Fibroblast of skin of left quadriceps (primary cell): ENCODE measurements at places on chromosomes 5 and 9.
A peak's percentile ranks its signal among the peaks of the same experiment; 100 is the strongest.

- DNase-seq, result no peak
Measured at GRCh38 chr9:137270929-137271695, 6.4 kb upstream of the TOR4A start.

DNA sequence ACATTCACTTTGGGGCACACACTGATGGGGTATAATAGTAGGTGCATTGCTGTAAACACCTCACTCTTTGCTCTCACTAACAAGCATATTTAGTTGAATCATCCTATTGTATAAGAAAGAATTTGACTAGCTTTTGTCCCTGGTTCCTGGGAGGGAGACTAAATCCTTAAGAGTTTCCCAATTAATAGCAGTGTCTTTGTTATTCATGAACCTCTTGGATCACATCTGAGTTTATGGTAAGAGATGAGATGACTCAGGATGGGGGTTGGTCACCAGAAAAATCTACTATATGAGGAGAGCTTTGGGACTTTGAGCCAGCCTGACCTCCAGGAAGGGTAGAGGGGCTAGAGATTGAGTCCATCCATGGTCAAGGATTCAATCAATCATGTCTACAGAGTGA, 56.8 kb downstream of the PUM3 start:
- DNase-seq, result no peak

GRCh38 chr5:76547891-76548524, 75.2 kb downstream of the F2RL2 start:
- no peak for DNase-seq

DNA sequence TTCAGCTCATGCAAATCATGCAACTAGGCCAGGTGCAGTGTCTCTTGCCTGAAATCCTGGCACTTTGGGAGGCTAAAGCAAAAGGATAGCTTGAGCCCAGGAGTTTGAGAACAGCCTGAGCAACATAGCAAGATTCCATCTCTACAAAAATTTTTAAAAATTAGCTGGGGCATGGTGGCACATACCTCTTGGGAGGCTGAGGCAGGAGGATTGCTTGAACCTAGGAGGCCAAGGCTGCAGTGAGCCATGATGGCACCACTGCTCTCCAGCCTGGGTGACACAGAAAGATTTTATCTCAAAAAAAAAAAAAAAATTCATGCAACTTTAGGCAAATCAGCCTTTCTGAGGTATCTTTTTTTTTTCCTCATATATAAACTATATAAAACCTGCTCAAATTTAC, 35.6 kb upstream of the CCNB1 start:
- DNase-seq, result no peak

DNA sequence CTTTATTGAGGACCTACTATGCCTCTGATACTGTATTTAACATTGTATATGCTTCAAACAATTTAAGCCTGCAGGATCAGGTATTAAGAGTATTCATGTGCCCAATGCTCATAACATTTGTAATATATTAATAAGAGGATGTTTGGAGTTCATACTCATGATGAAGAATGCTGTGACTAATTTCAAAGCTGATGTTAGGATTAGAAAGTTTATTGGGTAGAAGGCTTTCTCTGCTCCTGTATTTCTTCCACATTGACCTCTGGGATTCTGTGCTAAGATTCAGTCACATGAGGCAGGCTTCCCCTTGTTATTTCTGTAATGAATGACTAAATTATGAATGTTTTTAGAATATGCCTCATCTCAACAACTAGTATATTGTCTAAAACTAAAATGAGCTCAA, 456.4 kb downstream of the NFIB start:
- peak; percentile 32 for DNase-seq

GRCh38 chr9:117542021-117542420, 127.2 kb upstream of the ASTN2 start:
- DNase-seq, result no peak

GRCh38 chr5:174532455-174533453, 191.6 kb upstream of the MSX2 start:
- DNase-seq, result peak; percentile 86

- no peak for DNase-seq
Measured at GRCh38 chr5:158385982-158386381, 527.0 kb upstream of the CLINT1 start.

- DNase-seq, result no peak
Measured at GRCh38 chr9:132364068-132364467, 9.3 kb upstream of the SETX start.

- no peak for DNase-seq
Measured at GRCh38 chr5:84549054-84549453, 164.4 kb upstream of the EDIL3 start.

- peak; percentile 49 for DNase-seq
Measured at GRCh38 chr5:156460471-156460870, 133.5 kb downstream of the SGCD start.

DNA sequence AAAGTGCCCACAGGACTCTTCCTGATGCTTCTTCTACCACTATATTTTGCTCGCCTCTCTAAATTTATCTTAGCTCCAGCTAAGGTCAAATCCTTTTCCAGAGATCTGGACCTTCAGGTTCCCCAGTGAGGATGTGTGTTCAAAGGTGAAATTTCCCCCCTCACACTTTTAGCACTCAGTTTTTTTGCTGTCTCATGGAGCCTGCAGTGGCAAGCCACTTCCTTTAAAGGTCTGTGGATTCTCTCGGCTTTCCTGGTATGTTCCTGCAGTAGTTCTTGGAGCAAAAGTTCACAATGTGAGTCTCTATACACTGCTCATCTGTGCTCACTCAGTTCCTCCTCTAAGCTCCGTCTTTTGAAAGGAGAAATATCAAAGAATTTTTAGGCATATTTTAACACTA, 181.4 kb downstream of the LURAP1L start:
- no peak for DNase-seq

- no peak for DNase-seq
Measured at GRCh38 chr9:73738741-73739530, 587.3 kb downstream of the ANXA1 start.

DNA sequence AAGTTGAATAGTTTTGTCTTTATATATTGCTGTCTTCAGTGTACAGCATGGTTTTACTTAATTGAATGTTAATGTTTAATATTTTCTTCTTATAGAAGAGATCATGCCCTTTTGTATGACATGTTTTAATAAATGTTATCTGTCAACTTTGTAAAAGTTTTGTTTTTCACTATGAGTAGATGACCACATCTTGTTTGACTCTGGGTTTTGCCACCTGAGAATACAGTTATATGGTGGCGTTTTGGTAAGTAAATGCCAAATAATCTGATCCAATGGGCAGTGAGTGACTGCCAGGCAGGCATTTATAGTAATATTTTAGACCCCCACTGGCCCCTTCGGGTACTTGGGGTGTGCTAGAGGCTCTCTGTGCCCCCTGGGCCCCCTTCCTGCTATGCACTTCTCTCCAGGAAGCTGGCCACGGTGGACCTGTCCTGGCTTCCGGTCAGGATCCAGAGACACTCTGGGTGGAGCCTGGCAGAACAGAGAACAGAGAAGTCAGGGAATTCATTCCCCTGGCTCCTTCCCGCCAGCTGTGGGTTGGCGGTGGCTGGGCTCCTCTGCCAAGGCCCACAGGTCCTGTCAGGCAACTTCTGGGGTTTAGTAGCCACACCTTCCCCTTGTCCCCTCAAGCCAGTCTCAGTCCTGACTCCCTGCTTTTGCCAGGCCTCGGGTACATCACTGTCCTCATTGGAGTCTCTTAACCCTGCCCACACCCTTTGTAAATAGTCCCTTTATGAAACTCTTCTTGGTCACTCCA, 22.2 kb upstream of the ZBTB34 start:
- no peak for DNase-seq

DNA sequence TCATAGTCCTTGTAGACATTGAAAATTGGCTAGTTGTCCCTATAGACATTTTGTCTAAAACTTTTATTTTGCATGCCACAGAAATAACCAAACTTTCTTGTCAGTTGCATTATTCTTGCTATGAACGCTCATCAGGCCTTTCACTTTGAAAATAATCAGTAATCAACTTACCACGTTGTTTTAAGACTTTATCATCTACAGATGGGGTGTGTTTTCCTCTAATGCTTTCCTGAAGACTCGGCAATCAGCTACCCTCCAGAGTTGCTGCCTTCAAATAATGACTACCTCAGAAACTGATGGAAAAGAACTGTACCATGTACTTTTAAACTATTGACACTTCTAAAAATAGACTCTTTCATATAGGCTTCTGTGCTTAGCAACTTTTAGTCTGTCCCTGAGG, 33.5 kb upstream of the HSPB3 start:
- DNase-seq, result no peak

- DNase-seq, result no peak
Measured at GRCh38 chr9:112174222-112174964, 704 bp downstream of the SUSD1 start.

- DNase-seq, result no peak
Measured at GRCh38 chr5:50655067-50655809, 11.2 kb upstream of the PARP8 start.

GRCh38 chr9:98607787-98608186, 100.9 kb downstream of the GABBR2 start:
- DNase-seq, result peak; percentile 2

DNA sequence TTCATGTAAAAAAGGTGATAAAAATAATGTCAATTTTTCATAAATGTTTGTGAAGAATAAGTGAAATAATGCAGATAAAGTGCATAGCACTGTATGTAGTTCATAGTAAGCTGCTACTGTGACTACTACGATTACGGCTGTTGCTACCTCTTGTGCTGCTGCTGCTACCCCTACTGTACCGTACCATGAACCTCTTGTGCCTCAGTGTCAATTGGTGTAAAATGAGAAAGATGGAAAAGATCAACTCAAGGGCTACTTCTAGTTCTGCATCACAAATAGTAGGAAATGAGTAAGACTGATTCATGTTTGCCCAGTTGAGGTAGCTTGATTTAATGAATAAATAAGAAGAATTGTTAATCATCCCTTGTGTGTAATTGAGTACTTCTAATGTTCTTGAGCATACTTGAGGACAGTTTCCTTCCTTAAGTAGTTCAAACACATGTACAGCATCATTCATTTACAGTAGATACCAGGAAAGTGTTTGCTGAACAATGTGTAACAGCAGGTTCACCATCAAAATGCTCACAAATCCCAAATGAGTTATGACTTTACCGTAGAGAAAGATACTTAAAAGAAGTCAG, 200.0 kb upstream of the ATP10B start:
- no peak for DNase-seq

- no peak for DNase-seq
Measured at GRCh38 chr5:73858776-73859175, 232.8 kb downstream of the ARHGEF28 start.

DNA sequence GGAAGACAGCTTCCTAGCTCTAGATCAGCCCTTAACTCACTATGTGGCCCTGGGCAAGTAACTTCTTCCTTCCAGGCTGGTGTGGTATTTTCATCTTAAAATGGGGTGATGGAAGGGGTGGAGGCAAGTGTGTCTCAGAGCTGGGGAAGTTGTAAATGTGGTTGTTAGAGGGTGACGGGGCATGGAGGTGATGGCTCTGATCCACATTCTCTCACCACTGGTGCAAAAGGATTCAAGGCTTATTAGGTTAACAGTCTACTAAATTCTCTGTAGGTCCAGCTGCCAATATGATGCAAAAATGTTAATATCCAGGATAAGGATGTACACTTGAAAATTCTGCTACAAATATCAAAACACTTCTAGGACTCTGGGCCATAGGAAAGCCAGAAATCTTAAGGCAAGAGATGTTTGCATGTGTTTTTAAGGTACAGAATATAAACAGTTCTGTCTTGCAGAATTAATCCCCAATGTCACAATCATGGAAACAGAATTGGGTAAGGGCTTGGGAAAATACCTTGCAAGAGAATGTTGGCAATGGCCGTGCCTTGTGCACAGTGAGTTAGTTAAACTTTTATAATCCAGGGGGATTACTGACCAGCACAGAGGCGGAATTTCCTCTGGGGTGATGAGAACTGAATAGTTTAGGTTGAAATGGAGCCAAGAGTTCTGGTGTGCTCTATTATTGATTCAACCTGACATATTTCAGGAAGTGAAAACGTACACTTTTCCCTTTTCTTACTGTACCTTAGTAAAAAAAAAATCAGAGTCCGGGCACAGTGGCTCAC, 19.8 kb downstream of the TNFSF15 start:
- peak; percentile 20 for DNase-seq

DNA sequence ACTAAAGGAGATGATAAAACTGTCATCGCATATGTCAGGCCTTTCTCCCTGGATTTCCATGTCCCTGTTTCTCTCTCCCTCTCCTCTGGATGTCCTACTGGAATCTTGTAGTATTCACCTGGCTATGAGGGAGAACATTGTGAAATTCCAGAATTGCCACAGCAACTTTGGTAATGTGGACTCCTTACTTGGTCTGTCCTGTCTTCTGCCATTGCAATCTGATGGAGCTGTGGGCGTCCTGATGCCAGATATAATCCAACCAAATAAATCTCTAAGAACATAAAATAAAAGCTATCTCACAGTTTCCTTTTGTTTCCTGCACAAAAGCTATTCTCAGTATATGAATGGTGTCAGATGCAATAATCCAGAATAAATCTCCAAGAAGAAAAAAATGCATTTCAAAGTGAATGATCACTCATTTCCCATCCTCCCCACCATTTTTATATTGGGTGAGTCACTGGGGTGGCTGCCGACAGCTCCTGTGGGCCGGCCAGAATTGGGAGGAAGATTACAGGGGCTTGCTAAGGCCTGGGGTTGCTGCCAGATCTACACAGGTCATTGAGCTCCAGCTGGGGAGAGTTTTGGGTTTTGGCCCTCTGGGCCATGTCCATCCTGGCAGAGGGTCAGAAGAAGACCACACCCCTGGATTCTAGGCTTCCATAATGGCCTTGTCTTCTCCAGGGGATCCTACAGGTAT, 160.7 kb upstream of the PITX1 start:
- peak; percentile 37 for DNase-seq

DNA sequence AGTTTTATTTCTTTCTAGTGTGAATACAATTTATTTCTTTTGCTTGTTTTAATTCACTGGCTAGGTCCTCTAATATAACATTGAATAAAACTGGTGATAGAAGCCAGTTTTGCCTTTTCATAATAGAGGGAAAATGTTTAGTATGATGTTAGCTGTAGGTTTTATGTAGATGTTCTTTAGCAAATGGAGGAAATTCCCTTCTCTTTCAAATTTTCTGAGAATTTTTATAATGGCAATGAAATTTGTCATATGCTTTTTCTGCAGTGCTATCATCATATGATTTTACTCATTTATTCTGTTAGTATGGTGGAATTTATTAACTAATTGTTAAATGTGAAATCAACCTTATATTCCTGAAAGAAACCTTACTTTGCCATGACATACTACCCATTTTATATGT, 18.1 kb upstream of the MACROH2A1 start:
- DNase-seq, result no peak

DNA sequence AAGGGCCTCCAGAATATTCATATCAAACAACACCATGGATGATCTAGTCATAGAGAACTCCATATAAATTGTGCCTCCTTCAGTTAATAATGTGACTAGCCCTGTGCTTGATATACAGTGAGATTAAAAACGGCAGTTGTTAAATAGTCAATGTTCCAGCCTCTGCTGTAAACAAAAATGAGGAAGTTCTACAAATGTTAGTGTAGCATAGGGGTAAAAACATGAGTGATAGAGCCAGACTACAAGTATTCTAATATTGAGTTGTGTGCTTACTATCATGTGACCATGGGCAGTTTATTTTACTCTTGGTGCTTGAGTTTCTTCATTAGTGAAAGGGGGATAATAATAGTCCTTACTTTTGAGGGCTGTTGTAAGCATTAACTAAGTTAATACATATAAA, 43.3 kb upstream of the SLCO6A1 start:
- no peak for DNase-seq

GRCh38 chr5:181205761-181206649, 1.0 kb upstream of the TRIM7 start:
- no peak for DNase-seq
